ENCODE measurements at places on chromosomes 11 and 22. TPM values are rescaled to one million over a fixed set of nuclear protein-coding genes. Genes with fewer than 3 reads are reported as not detected.
A peak's percentile ranks its signal among the peaks of the same experiment; 100 is the strongest.

DNA sequence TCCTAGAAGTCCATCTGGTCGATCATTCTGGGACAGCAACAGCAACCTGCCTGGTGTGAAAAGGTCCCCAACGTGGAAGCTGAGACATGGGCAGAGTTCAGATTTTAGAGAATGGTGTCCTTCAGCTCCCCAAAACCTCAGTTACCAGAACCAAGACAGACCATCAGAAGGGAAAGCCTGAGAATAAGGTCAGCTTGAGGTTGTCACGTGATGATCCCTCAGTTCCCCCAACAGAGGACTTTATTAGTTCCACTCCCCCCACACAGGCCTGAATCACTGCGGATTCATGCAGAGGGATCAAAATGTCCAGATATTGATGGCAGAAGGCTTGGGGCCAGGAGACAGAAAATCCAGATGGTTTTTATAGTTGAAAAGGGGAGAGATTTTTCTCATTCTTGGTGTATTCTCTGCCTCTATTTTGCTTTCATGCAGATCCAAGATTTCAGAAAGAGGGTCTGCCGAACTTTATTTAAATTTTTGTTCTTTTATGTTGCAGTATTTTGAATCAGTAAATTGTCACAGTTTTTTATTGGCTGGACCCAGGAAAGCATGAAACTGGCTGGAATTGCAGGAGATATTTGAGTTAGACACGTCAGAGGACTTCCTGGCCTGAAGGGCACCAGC is 139.0 kb upstream of the NTM start:
- no peak for DNase-seq

DNA sequence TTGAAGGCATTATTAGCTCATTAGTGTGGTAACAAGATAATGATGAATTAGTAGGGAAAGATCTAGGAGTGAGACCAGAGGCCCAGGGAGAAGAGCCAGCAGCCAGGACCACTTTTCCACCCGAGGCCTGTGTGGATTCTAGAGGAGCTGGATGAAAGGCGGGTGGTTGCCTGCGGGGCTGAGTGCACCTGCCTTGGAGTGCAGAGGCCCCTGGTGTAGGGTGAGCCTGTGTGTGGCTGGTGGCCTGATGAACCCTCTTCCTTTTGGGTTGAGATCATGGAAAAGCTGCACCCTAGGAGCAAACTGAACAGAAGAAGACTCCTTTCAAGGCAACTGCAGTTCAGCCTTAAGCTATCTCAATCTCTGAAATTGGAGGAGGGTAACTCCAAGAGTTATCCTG is 5.9 kb upstream of the TP53AIP1 start:
- DNase-seq = no peak

DNA sequence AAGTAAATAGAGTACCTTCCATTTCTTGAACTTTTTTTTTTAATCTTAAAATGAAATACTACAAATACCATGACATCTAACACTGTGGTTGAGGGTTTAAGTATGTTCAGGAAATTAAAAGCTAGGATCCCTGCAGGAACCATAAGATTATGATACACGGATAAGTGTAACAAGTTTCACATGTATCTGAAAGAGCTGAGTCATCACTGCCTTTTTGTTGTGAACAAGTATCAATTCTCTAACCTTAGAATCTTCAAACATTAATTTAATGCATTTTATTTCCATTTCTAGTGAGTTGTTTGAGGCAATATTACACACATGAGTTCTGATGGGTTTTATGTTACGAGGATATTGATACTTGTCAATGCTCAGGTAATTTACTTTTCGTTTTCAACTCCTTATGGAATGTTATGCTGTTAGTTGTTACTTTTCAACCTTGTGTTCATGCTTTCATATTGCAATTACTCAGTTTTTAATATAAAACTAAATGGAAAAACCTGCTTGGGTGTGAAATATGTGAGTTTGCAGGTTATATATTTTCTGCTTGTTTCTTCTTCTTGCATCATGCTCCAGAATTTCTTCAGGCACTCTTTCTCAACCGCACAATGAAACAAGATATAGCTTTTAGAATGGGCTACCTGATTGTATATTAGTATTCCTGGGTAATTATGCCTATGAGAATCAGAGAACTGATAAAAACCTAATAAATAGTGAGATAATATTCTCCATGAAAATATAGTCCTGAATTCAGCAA is 361.3 kb upstream of the MTNR1B start:
- no peak for DNase-seq

DNA sequence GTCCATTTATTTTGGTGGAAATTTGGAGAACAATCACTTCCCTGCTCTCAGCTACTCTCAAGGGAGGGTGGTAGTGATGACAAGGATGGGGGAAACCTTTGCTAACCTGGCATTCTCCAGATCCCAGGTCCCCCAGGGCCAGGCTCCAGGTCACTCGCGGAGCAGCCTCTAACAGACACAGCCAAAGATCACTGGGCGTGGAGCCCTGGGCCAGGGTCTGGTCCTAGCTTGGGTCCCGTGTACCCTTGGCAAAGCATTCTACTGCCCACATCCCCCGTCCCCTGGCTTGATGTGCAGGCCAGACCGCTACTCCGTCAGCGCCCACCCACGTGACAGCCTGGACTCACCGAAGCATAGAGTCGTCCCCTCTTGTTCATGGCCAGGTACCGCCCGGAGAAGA is 3.2 kb downstream of the FGF3 start:
- DNase-seq = no peak

DNA sequence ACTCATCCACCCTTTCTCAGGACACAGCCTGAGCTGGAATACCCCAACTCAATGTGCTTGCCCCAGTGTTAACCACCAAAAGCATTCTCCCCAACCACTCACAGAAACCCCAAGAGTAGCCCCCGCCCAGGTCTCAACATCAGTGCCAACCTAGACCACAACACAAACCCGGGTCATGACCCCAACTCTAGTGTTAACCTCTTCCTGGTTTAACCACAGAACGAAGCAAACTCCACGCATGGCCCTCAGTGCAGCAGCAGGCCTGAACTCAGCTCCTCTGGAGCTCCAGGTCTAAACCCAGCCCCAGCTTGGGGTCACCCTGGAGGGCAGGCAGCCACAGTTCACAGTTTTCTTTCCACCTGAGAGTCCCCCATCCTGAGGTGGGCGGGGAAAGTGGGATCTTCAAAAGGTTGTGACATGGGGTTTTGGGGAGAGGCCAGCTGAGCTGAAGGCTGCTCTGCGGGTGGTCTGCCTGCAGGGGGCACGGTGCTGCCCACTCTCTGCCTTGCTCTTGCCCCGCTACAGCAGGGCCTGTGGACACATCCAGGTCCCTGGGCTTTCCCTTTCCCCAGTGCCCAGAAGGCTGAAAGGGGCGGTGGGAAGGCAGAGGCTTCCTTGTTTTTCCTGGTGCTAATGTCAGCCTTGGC is 37.9 kb downstream of the NECTIN1 start:
- DNase-seq = no peak

DNA sequence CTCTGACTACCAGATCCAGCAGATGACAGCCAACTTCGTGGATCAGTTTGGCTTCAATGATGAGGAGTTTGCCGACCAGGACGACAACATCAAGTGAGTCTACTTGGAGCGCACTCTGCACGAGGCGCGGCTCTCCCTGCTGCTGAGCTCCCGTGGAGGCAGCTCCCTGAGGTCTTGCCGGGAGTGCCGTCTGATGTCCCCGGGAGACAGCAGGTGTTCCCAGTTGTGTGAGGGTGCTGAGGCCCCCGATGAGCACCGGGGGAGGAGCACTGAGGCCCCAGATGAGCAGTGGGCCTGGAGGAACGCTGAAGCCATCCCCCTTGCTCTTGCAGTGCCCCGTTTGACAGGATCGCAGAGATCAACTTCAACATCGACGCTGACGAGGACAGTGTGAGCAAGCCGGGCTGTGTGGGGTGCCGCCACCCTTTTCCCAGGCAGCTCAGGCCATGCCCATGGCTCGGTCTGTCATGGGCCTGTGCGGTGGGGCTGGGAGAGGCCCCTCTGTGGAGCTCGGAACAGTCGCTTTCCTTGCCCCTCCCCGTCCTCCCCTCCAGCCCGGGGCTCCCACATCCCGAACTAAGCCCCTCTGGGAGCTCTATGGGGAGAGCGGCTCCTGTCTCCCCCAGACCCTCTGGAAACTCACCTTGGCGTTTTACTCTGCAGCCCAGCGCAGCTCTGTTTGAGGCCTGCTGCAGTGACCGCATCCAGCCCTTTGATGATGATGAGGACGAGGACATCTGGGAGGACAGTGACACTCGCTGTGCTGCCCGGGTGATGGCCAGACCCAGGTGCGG is 37.1 kb downstream of the SBF1 start:
- no peak for DNase-seq

DNA sequence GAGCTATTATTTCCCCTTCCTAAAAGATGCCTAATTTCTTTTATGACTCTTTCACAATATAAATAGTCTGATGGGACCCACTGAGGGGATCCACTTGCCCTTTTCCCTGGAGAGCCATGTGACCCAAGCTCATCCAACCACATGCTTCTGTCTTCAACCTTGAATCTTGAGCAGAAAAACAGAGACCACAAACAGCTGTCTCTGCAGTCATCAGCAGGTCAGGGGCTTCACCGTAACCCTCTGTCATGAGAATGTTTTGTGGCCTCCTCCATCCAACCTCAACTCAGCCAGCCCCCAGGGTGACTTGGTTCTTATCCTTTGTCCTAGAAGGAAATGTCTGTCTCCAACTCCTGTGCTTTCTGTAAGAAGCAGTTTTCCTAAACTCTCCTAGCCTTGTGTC is 129.6 kb upstream of the POU2AF2 start:
- DNase-seq = no peak

GRCh38 chr11:130715877-130716220 is 200.4 kb downstream of the SNX19 start:
- DNase-seq = no peak

DNA sequence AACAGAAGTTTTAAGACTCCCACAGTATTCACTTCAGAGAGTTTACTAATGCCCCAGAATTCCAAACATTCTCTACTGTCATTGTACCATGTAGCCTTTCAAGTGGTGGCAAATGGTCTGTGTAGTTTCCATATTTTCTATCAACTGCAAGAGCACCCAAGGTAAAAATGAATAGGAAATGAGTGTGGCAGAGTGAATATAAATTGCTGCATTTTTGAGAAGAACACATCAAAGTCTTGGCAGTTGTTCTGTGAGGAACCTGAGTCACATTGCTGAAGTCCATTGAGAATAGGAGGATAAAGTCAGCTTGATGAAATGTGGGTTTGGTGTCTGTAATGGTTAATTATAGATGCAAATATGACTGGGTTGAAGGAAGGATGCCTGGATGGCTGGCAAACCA is 193.6 kb downstream of the AASDHPPT start:
- no peak for DNase-seq

CADM1 gene
- 42.6 TPM for total RNA-seq

MAPK8IP2 gene
- 0.39 TPM for total RNA-seq

- DNase-seq = no peak
Observed at GRCh38 chr11:111428113-111428876, 49.2 kb upstream of the POU2AF1 start.

- DNase-seq = no peak
Observed at GRCh38 chr11:3949125-3949524, 93.7 kb downstream of the STIM1 start.

GRCh38 chr11:32433101-32433913 is 2.0 kb downstream of the WT1 start:
- DNase-seq = no peak

DNA sequence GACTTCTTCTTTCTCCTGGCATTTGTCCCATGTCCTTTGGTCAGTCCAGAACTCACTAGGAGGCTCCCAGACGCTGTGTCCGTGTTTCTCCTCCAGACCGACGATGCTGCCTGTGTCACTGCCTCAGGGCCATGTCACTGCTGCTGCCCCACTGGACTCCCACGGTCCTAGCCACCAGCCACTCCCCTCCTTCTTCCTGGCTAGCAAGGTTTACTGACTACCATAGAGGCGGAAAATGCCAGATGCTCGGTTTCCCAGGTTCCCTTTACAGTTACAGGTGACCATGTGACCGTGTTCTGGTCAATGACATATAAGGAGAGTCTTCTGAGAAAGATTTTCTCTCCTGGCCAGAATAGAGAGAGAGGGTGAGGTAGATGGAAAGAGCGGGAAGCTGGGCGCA is 40.7 kb upstream of the RBFOX2 start:
- DNase-seq = no peak

DNA sequence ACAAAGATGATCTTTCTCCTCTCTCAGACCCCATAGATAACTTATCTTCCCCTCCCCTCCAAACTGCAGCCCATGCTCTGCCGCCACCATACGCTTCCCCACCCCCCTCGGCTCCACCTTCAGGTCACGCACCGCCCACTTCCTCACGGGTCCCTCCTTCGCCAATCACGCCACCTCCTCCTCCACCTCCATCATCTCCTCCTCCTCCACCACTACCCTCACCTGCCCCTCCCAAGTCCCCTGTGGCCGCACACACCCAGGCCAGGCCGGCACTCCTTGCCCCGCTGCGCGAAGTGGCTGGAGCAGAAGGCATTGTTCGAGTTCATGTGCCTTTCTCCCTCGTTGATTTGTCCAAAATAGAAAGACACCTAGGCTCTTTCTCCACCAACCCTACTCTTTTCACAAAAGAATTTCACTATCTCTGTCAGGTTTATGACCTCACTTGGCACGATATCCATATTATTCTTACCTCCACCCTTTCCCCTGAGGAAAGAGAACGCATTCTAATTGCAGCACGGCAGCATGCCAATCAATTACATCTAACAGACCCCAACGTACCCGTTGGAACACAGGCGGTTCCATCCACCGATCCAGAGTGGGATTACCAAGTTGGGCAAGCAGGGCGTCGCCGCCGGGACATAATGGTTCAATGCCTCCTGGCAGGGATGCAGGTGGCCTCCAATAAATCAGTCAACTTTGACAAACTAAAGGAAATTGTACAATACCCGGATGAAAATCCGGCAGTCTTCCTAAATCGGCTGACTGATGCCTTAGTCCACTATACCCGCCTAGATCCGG is 12.3 kb upstream of the OR56A3 start:
- DNase-seq = no peak

DNA sequence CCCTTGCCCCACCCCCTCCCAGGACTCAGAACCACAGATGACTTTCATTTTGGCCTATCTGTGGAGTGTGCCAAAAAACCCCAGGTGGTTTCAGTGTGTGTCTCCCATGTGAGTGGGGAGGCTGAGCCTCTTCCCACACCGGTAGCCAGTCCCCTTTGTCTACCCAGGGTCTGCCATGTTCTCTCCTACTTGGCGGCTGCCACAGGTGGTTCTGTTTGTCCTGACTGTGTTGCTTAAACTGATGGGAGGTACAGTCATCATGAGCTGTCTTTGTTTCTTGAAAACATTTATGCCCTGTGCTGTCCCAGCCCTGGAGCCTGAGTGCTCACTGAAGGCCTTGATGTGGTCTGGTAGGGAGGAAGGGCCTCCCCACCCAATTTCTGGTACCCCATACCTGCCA is 39.7 kb upstream of the SUSD2 start:
- DNase-seq = no peak

- DNase-seq = peak; percentile 71
Observed at GRCh38 chr22:41285441-41285819, 557 bp downstream of the RANGAP1 start.

DDIAS gene
- 2.0 TPM for total RNA-seq

DNA sequence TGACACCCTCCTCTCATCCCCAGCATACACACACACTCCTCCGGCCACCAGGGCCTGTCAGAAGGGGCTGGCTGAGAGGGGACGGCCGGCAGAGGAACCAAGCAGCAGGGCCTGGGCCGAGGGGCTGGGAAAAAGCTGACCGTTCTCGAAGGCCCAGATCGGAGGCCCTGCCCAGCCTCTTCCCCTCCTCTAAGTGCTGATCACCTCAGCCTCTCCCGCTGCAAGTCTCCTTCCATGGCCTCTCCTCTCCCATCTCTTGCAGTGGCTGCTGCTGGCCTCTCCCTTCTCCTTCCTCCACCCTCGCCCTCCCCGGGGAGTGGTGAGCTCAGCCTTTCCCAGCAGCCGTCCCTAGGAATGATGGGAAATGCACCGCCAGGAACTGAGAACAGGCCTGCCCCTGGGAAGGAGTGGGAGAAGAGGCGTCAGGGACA is 39.6 kb downstream of the ARRB1 start:
- peak; percentile 95 for DNase-seq

CXCR5 gene
- not detected for total RNA-seq

GRCh38 chr11:115606498-115607220 is 102.4 kb upstream of the CADM1 start:
- peak; percentile 58 for DNase-seq
